ENCODE measurements at places on chromosomes 1 and 21. TPM values are rescaled to one million over a fixed set of nuclear protein-coding genes. Genes with fewer than 3 reads are reported as not detected.

GRCh38 chr21:41616031-41616591 is 108.2 kb upstream of the TMPRSS2 start:
- H3K27ac ChIP-seq, result peak overlapping the region; percentile 99
- no peaks in the 10 kb centered on the region for H3K27me3 ChIP-seq
- H3K4me1 ChIP-seq, result peaks cover 73% of the 10 kb centered on the region

DNA sequence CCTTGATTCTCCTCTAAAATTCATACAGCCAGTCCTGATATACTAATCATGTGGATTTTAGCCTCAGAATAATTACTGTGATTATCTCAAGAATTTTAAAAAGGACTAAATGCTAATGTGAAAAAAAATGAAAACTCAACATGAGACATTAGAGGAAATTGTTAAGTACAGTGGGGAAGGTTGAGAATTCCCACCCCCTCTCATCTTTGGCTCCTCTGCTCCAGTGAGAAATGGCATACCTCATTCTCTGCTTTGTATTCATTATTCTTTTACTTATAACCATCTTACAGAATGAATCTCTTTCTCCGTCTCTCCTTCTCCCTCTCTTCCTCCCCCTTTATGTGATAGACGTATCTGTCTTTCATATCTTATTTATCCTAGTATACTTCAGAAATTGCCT is 70.9 kb downstream of the DIRAS3 start:
- H3K27ac ChIP-seq, result no peak overlapping the region
- no peaks in the 10 kb centered on the region for H3K36me3 ChIP-seq
- H3K4me3 ChIP-seq, result no peak overlapping the region
- H3K4me1 ChIP-seq, result peaks cover 8% of the 10 kb centered on the region
- H3K27me3 ChIP-seq, result no peaks in the 10 kb centered on the region

GRCh38 chr1:187157552-187157951 is 328.8 kb downstream of the PLA2G4A start:
- no peak for DNase-seq
- peaks cover 4% of the 10 kb centered on the region for H3K4me1 ChIP-seq
- no peaks in the 10 kb centered on the region for H3K36me3 ChIP-seq

DNA sequence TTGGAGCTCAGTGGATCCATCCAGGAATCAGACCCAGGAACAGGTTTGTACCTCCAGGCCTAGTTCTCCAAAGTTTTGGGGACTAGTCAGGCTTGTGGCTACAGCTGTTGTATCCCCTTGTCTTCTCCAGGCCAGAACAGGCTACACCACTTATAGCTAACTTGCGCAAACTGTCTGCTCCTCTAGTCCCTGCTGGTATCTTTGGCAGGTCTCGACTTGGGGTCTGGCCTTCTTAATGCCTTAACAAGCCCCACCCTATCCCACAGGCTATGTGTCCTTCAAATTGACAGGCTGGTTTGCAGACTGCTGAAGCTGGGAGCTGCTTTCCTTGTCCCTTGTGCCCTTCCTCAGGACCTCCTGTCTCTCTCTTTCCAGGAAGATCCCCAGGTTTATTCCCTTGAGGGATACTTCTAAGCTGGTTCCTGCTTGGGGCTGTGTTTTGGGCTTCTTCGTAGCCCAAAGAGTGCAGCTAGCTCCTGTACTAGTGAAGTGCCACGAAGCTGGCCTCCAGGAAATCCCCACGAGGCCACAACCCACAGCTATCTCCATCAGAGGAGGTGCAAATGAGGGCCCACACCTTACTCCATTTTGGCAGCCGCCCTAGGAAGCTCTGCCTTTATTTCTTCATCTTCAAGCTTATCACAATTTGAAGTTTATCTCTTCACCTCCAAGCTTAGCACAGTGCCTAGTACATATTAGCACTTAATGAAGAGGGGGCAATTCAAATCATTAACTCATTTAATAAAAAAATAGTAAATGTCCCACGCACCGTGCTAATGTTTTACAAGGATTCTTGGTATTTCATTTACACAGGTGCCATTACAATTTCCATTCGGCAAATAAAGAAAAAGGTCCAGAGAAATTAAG is 683 bp upstream of the DMAP1 start:
- no peak for DNase-seq
- no peak overlapping the region for H3K27ac ChIP-seq
- peaks cover 26% of the 10 kb centered on the region for H3K4me1 ChIP-seq
- peak overlapping the region; percentile 84 for H3K4me3 ChIP-seq
- no peaks in the 10 kb centered on the region for H3K27me3 ChIP-seq

Gene RPTN
- not detected for total RNA-seq

Gene ATP1A2
- 2.9 TPM for total RNA-seq

Gene SLC25A34
- 0.90 TPM for total RNA-seq

Gene CELA3A
- total RNA-seq, result not detected
